ENCODE measurements at places on chromosomes 1 and 21.

GRCh38 chr1:200399860-200400259 is 10.0 kb downstream of the ZNF281 start:
- DNase-seq, result no peak

- DNase-seq, result peak; percentile 74
Observed at GRCh38 chr21:42781150-42781970, 98.0 kb downstream of the WDR4 start.

- no peak for DNase-seq
Observed at GRCh38 chr1:231028682-231029081, 11.4 kb downstream of the FAM89A start.

GRCh38 chr1:113983391-113983790 is 4.1 kb downstream of the OLFML3 start:
- DNase-seq, result peak; percentile 42

GRCh38 chr1:206963119-206963712 is 7.0 kb downstream of the FCAMR start:
- no peak for DNase-seq

DNA sequence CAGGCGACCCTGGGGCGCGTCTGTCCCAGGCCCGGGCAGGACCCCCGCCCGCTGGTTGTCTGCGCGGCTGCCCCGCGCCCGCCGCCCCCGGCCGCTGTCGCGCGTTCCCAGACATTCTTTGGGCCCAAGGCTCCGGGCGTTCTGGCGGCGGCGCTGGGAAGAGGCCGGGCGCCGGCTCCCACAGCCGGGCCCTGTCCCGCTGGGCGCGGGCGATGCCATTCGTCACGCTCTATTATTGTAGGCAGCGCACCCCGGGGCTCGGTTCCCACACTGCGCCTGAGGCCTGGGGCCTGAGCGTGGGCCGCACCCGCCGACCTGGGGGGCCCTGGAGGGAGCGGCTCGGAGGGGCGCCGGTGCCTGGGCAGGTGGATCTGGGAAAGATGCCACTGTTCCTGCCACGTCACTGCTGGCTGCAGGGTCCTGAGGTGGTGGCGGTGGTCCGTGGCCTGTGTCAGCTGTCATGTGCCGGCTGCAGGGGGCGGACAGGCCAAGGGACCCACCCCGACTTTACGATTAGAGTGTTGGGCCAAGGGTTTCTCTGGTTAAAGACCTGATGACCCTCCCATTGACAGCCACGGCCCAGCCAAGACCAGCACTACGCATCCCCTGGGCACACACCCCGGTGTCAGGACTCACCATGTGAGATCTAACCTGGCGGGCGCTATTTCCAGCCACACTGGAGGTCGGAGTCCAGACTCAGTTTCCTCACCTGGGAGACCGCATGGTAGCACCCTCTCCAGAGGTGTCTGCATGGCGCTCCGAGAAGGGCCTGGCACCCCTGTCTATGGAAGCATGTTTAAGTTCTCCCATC is 55.1 kb upstream of the ADARB1 start:
- peak; percentile 65 for DNase-seq

- DNase-seq, result peak; percentile 39
Observed at GRCh38 chr1:53715478-53715877, 23.5 kb downstream of the GLIS1 start.

DNA sequence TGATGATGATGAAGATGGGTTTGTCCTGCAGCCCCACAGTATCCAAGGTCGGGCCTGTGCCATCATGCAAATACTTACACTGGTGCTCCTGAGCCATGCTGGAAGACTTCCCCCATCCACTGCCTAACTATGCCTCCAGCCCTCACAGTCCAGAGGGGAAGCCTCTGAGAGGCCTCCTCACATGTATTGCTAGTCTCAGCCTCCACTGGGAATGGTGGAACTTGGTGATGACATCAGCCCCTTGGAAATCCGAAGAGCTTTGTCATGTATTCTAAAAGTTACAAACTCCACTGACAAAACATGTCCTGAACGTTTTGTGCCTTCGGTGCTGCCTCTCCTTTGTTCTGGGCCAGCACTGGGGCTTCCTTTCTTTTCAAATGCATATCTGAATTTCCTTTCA is 61.1 kb upstream of the DMRTB1 start:
- no peak for DNase-seq

- no peak for DNase-seq
Observed at GRCh38 chr1:18879791-18880309, 20.4 kb upstream of the TAS1R2 start.
